Activated CD8-positive, alpha-beta memory T cell treated with anti-CD3 and anti-CD28 coated beads for 24 hours (primary cell): ENCODE measurements at places on chromosomes 5 and 9.

- DNase-seq, result no peak
These were observed 44.5 kb upstream of the TMEM252 start for GRCh38 chr9:68585034-68585761.

DNA sequence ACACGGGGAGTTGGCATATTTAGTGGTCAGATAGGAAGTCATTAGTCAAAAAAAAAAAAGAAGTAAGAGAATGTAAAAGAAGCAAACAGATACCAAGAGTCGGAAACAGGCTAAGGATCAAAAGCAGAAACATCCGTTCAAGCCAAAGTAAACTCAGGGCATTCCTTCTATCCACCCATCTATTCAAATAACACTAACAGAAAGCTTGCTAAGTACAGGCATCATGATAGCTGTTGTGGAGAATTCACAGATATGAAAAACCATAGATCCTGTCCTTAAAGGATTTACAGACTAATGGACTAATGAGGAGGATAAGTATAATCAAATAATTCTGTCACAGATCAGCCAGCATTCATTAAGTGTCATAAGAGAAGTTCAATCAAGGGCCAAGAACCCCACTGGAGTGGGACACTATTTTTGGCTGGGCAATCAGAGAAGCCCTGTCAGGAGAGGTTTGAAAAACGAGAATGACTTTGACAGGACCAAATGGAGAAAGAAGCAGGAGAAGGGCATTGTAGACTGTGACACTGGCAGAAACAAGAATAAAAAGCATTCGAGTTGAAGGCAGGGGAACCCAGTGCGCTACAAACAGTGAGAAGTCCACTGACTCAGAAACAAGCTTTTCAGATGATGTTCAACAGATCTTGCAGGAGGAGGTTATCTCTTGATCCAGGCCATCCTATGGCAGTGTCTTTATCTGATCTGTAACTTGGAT is 154.2 kb upstream of the TSLP start:
- no peak for DNase-seq

- DNase-seq, result no peak
These were observed 125.0 kb downstream of the DTWD2 start for GRCh38 chr5:118863345-118863744.

DNA sequence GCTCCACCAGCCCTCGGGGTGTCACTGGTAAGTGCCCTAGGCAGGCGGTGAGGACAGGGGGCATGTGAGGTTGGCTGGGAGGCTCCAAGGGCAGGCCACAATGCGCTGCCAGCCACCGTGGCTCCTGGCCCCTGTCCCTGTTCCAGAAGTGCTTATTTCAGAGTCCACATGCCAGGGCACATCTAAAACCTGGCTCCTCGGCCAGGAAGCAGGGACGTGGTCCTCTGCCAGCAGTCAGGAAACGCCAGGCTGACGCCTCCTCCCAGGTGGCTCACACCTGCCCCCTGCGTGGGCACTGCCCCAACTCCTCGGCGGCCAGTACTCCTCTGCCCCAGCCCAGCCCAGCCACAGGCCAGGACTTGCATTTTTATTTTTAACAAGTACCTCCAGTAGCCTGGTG is 68.5 kb downstream of the SECISBP2 start:
- no peak for DNase-seq
